Upper lobe of left lung (tissue), 6 donors: ENCODE measurements at places on chromosomes 6 and 20. TPM values are rescaled to one million over a fixed set of nuclear protein-coding genes. Genes with fewer than 3 reads are reported as not detected.
A peak's percentile ranks its signal among the peaks of the same experiment; 100 is the strongest.

Gene ARG1
- total RNA-seq, result 2.0 TPM

Gene CCNC
- total RNA-seq, result 33.5 TPM

Gene OOEP
- not detected for total RNA-seq

Gene RAET1E
- total RNA-seq, result 0.30 TPM

Gene GGTLC1
- 23.0 TPM for total RNA-seq

Gene SAMD10
- 5.8 TPM for total RNA-seq

Gene STX11
- total RNA-seq, result 54.5 TPM

Gene ACSS1
- total RNA-seq, result 74.5 TPM

Gene SLC2A10
- total RNA-seq, result 17.1 TPM

GRCh38 chr20:61118429-61119224 lies 133.4 kb upstream of the CDH4 start:
- no peak overlapping the region for H3K4me3 ChIP-seq
- H3K27ac ChIP-seq, result no peak overlapping the region
- H3K4me1 ChIP-seq, result no peaks in the 10 kb centered on the region
- no peaks in the 10 kb centered on the region for H3K27me3 ChIP-seq
- no peak for DNase-seq

DNA sequence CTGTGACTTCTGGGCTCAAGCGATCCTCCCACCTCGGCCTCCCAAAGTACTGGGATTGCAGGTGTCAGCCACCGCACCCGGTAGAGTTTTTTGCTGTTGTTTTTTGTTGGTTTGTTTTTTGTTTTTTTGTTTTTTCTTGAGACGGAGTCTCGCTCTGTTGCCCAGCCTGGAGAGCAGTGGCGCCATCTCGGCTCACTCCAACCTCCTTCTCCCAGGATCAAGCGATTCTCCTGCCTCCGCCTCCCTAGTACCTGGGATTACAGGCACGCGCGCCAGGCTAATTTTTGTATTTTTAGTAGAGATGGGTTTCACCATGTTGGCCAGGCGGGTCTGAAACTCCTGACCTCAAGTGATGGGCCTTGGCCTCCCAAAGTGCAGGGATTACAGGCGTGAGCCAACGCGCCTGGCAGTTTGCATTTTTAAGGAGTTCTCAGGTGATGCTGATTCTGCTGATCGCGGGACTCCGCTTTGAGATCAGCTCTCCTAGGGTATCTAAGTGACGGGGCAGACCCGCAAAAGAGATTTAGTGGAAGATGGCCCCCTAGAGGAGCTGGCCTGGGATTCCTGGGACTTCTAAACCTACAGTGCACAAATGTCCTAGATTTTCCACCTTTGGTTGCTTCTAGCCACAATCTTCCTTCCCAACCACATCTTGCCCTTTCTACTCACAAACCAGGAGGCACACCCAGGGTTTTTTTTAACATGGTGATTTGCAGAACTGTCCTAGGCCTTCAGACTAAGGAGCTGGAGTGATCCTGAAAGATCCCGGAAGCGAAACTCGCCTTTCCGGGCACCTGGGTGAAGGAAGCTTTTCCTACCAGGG lies 45.2 kb downstream of the DPPA5 start:
- H3K36me3 ChIP-seq, result no peaks in the 10 kb centered on the region
- peak overlapping the region; percentile 45 for H3K4me3 ChIP-seq
- no peaks in the 10 kb centered on the region for H3K27me3 ChIP-seq
- no peak overlapping the region for H3K27ac ChIP-seq

- no peaks in the 10 kb centered on the region for H3K27me3 ChIP-seq
- DNase-seq, result no peak
- H3K4me1 ChIP-seq, result peaks cover 16% of the 10 kb centered on the region
- H3K27ac ChIP-seq, result no peak overlapping the region
Measured at GRCh38 chr20:10541668-10542411, 106.7 kb downstream of the SLX4IP start.

- no peaks in the 10 kb centered on the region for H3K36me3 ChIP-seq
- no peaks in the 10 kb centered on the region for H3K27me3 ChIP-seq
- no peak for DNase-seq
- no peak overlapping the region for H3K4me3 ChIP-seq
- H3K27ac ChIP-seq, result no peak overlapping the region
Measured at GRCh38 chr6:16311763-16312162, 73.4 kb downstream of the GMPR start.

DNA sequence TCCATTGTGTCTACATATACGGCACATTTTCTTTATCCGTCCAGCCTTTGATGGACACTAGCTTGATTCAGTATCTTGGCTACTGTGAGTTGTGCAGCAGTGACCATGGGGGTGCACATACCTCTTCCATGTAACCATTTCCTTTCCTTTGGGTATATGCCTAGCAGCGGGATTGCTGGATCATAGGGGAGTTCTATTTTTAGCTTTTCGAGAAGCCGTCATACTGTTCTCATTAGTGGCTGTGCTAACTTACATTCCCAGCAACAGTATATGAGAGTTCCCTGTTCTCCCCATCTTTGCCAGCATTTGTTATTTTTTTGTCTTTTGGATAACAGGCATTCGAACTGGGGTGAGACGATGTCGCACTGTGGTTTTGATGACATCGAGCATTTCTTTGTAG lies 395.0 kb downstream of the SMOC2 start:
- no peak overlapping the region for H3K4me3 ChIP-seq
- H3K4me1 ChIP-seq, result no peaks in the 10 kb centered on the region
- no peaks in the 10 kb centered on the region for H3K27me3 ChIP-seq
- H3K36me3 ChIP-seq, result no peaks in the 10 kb centered on the region
- H3K27ac ChIP-seq, result no peak overlapping the region

- H3K36me3 ChIP-seq, result no peaks in the 10 kb centered on the region
- peak overlapping the region; percentile 94 for H3K27ac ChIP-seq
- H3K4me1 ChIP-seq, result peaks cover 35% of the 10 kb centered on the region
- H3K27me3 ChIP-seq, result no peaks in the 10 kb centered on the region
- DNase-seq, result peak; percentile 30
Measured at GRCh38 chr20:20711413-20711812, 1.0 kb downstream of the RALGAPA2 start.

GRCh38 chr20:37190354-37191112 lies 11.2 kb upstream of the MROH8 start:
- H3K36me3 ChIP-seq, result peaks cover 12% of the 10 kb centered on the region
- DNase-seq, result no peak
- no peak overlapping the region for H3K27ac ChIP-seq
- peaks cover 39% of the 10 kb centered on the region for H3K4me1 ChIP-seq
- no peak overlapping the region for H3K4me3 ChIP-seq
- H3K27me3 ChIP-seq, result no peaks in the 10 kb centered on the region

- H3K4me1 ChIP-seq, result peaks cover 25% of the 10 kb centered on the region
- no peak overlapping the region for H3K4me3 ChIP-seq
- H3K27ac ChIP-seq, result no peak overlapping the region
- H3K27me3 ChIP-seq, result no peaks in the 10 kb centered on the region
- DNase-seq, result no peak
- H3K36me3 ChIP-seq, result no peaks in the 10 kb centered on the region
Measured at GRCh38 chr20:44018259-44018941, 103.7 kb downstream of the TOX2 start.

DNA sequence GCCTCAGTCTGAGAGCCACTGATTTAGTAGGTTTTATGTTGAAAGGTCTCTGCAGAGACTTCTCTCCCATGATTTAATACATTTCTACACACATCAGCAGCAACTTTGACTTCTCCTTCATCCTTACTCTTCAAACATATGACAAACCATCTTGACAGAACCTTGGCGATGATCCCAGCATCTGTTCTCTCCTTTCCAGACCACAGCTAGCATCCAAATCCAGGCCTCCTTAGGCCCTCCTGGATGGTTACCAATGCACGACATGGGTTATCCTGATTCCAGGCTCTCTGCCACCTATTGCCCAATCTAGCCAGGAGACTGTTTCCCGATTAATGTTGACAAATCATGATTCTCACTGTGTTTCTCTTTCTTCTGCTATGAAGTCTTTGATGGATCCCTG lies 16.8 kb downstream of the LAMA4 start:
- H3K4me1 ChIP-seq, result peaks cover 6% of the 10 kb centered on the region
- no peaks in the 10 kb centered on the region for H3K27me3 ChIP-seq
- H3K27ac ChIP-seq, result peak overlapping the region; percentile 51
- H3K36me3 ChIP-seq, result no peaks in the 10 kb centered on the region

GRCh38 chr6:83518816-83519480 lies 6.6 kb downstream of the PRSS35 start:
- no peak overlapping the region for H3K4me3 ChIP-seq
- no peaks in the 10 kb centered on the region for H3K4me1 ChIP-seq
- H3K36me3 ChIP-seq, result no peaks in the 10 kb centered on the region
- H3K27me3 ChIP-seq, result no peaks in the 10 kb centered on the region

- no peaks in the 10 kb centered on the region for H3K27me3 ChIP-seq
- no peak overlapping the region for H3K4me3 ChIP-seq
- no peak for DNase-seq
- H3K4me1 ChIP-seq, result no peaks in the 10 kb centered on the region
Measured at GRCh38 chr6:87281426-87281825, 41.0 kb upstream of the SMIM8 start.

DNA sequence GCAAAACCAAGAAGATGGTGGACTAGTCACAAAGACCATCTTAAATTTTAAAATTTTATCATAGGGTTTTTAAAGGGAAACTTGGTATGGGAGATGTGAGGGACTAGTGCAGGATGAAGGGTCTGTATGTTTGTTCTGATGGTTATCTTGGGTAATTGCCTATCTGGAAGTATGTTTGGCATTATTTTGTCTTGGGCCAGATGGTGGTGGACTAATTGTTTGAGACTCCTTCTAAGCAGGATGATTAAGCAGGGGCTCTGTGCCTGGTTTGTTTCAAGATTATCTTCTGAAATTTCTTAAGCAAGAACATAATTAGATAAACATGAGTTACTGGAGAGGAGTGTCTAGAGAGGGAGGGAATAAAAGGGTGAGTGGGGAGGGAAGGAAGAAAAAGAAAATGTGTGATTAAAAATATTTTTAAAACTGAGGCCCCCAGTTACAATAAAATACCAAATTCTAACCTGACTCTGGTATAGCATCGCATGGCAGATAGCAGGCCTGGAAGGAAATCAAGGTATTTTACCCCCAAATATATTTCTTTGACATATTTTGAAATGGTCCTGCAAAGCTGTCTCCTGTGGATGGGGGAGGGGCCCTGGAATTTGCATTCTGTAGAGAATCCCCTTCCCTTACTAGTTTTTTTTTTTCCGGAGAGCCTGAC lies 49.9 kb upstream of the FAM184A start:
- H3K4me1 ChIP-seq, result peaks cover 15% of the 10 kb centered on the region
- H3K27ac ChIP-seq, result no peak overlapping the region
- H3K36me3 ChIP-seq, result no peaks in the 10 kb centered on the region

GRCh38 chr6:50655848-50656453 lies 57.4 kb upstream of the TFAP2D start:
- H3K4me1 ChIP-seq, result no peaks in the 10 kb centered on the region
- no peak overlapping the region for H3K4me3 ChIP-seq
- H3K27me3 ChIP-seq, result no peaks in the 10 kb centered on the region
- H3K27ac ChIP-seq, result no peak overlapping the region
- DNase-seq, result no peak
- no peaks in the 10 kb centered on the region for H3K36me3 ChIP-seq

DNA sequence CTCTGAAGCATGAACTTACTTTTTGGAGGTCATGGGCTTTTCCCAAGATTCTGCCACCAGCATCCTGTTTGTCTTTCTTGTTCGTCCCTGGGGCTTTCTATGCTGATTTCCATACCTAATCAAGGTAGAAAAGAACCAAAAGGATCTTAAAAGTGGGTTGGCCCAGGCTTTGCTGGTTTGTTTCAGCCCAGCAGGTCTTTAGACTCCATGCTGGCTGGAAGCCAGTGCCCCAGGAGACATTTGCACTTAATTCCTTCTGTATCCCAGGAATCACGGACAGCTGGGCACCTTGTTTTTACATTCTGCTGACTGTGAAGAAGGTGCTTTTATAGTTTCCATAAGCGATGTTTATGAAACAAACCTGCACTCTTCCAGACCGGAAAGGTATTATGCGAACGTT lies 195.9 kb downstream of the CDH4 start:
- H3K36me3 ChIP-seq, result no peaks in the 10 kb centered on the region
- H3K27ac ChIP-seq, result no peak overlapping the region
- H3K4me3 ChIP-seq, result no peak overlapping the region
- no peaks in the 10 kb centered on the region for H3K4me1 ChIP-seq
- no peaks in the 10 kb centered on the region for H3K27me3 ChIP-seq

GRCh38 chr6:63245420-63245819 lies 34.2 kb downstream of the FKBP1C start:
- no peaks in the 10 kb centered on the region for H3K4me1 ChIP-seq
- no peak overlapping the region for H3K27ac ChIP-seq
- no peak for DNase-seq
- no peaks in the 10 kb centered on the region for H3K27me3 ChIP-seq

GRCh38 chr6:91079969-91080368 lies 493.1 kb upstream of the MAP3K7 start:
- no peaks in the 10 kb centered on the region for H3K36me3 ChIP-seq
- no peaks in the 10 kb centered on the region for H3K4me1 ChIP-seq
- H3K27me3 ChIP-seq, result no peaks in the 10 kb centered on the region
- H3K4me3 ChIP-seq, result no peak overlapping the region
- H3K27ac ChIP-seq, result no peak overlapping the region

- H3K27me3 ChIP-seq, result no peaks in the 10 kb centered on the region
- no peaks in the 10 kb centered on the region for H3K36me3 ChIP-seq
- peaks cover 17% of the 10 kb centered on the region for H3K4me1 ChIP-seq
Measured at GRCh38 chr20:21303872-21304586, 898 bp downstream of the XRN2 start.

DNA sequence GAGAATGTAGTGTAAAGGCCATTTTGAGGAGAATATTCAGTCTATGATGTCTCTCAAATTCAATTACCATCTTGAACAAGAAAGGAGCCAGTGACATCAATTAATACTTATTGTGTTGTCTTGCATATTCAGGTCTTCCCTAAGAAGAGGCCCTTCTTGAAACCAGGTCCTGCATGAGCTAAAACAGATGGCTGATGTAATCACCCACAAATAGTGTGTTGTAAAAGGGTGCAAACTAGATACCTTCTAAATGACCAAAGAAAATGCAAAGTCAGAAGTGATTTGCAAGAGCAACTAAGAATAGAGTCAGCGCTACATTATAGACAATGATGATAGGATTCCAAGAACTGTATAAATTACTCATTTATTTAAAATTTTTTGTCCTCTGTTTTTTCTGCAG lies 97.0 kb downstream of the BTBD3 start:
- H3K4me1 ChIP-seq, result peaks cover 10% of the 10 kb centered on the region
- H3K27ac ChIP-seq, result no peak overlapping the region
- no peak overlapping the region for H3K4me3 ChIP-seq
- H3K27me3 ChIP-seq, result no peaks in the 10 kb centered on the region
- H3K36me3 ChIP-seq, result no peaks in the 10 kb centered on the region

DNA sequence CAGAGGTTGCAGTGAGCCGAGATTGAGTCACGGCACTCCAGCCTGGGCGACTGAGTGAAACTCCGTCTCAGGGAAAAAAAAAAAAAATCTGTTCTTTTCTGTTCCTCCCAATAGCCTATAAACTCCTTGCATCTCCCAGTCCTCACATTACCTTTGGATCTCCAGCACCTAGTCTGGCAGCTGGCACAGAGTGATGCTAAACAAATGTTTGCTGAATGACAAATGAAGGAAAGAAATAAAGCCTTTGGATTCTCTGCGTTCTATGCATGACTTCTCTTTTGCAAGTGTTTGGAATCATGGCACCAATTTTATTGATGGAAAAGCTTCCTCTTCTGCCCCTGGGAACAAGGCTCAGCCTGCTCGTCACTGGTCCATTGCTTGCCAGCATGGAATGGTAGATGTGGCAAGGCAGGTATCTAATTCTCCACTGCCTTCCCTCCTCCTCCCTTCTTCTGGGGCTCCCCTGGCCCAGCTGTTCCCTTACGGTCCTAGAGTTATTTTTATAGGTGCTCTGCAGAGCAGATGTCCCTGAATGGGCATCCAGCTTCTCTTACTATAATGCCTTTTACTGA lies 53.6 kb upstream of the FYN start:
- H3K27ac ChIP-seq, result no peak overlapping the region
- DNase-seq, result no peak
- H3K27me3 ChIP-seq, result no peaks in the 10 kb centered on the region
- no peaks in the 10 kb centered on the region for H3K36me3 ChIP-seq
- no peak overlapping the region for H3K4me3 ChIP-seq
